ENCODE measurements at places on chromosomes 4 and X. TPM values are rescaled to one million over a fixed set of nuclear protein-coding genes. Genes with fewer than 3 reads are reported as not detected.

The SERTM2 gene
- 0.03 TPM for polyA plus RNA-seq

- no peak for DNase-seq
Measured at GRCh38 chrX:19889582-19890342, 2.4 kb upstream of the SH3KBP1 start.

DNA sequence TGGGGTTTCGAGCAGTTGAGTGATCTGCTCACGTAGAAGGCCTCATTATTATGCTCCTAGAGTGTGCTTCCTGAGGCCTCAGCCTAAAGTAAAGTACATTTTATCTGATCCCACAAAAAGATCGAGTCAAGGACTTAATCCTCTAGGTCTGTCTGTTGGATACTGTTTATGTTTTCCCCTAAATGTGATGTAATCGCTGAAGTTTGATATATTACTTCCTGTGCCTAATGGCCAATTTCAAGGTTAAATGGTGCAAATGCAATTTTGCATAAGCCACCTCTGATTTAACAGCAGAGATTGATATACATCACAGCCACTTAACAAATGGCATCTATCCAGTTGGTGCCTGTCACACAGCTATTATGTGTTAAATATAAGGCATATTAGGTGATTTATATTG, 19.4 kb upstream of the SERTM2 start:
- DNase-seq: no peak

The CXCL1 gene
- 445 TPM for polyA plus RNA-seq

The SMC1A gene
- polyA plus RNA-seq: 11.2 TPM

DNA sequence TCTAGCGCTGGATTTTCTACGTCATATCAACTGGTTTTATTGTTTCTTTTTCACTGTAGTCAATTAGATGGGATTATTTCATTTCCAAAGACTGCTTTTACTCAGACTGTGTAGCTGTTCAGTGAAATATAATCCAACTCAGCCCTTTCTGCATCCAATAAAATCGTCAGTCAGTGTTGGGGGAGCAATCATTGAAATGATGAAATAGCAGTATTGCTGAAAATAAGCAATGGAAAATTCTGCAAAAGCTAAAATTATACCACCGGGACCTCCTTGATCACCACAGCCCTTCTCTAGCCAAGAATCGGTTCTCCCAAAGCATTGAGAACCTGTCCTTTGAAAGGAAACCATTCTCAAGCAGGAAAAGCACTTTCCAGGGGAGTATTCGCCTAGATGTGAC, 243.1 kb upstream of the TENM3 start:
- DNase-seq: no peak

The G3BP2 gene
- polyA plus RNA-seq: 51.4 TPM

The UTP14A gene
- 10.2 TPM for polyA plus RNA-seq

GRCh38 chrX:155434906-155435743, 23.3 kb downstream of the F8A3 start:
- DNase-seq: no peak

DNA sequence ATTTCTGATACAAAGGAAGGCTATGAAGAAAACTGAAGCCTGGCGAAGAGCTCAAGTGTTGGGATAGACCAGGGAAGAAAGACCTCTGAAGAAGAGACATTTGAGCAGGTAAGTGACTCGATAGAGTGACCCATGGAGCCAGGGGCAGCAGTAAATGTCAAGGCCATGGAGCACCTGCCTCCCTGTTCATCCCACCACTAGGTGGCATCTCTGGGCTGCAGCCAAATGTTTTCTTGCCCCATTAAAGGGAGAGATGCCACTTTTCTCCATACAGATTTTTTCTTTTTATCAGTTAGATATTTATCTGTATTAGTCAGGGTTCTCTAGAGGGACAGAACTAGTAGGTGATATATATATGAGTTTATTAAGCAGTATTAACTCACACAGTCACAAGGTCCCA, 4.9 kb upstream of the ZNF81 start:
- DNase-seq: peak; percentile 23

The CXCR3 gene
- polyA plus RNA-seq: 0.62 TPM

The LINC00632 gene
- polyA plus RNA-seq: 8.5 TPM

DNA sequence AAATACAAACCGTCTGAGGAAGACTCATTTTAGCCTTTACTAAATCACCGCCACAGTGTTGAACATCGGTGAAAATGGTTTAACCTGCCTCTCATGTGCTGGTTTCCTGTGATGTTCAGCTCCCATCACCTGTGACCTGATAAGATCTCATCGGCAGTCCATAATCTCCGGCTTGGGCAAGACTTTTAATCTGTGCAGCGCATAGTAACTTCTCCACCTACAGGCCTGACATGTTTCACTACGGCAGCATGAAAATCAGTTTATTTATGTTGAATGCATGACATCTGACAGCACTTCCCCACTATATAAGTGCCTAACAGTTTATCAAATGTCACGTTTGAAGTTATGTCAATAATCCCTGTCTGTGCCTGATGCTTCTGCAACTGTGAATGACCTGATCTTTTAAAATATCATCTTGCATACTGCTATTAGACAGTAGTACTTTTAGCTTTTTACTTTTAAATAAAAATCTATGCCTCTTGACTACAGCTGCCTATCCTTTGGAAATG, 1919.8 kb upstream of the AGA start:
- DNase-seq: no peak

DNA sequence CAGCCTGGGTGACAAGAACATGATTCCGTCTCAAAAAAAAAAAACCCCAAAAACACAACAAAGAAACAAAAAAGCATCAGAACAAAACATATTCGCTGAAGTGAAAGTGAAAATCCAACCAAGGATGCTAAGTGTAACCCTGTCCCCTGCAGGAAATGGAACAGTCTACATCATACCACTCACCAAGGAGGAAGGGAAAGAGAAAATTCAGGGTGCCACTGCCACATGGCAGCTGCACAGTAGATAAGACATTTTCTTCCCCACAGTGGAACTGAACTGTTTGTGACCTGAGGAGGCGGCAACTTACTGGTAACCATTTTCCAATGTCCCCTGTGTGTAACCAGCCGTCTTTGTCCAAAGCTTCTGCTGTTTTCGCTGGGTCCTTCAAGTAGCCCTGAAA, 28.2 kb upstream of the CENPU start:
- DNase-seq: no peak

The CCDC120 gene
- polyA plus RNA-seq: 5.1 TPM

GRCh38 chrX:99271641-99272040, 1138.4 kb downstream of the PCDH19 start:
- DNase-seq: no peak

The MAPK10 gene
- 3.3 TPM for polyA plus RNA-seq

DNA sequence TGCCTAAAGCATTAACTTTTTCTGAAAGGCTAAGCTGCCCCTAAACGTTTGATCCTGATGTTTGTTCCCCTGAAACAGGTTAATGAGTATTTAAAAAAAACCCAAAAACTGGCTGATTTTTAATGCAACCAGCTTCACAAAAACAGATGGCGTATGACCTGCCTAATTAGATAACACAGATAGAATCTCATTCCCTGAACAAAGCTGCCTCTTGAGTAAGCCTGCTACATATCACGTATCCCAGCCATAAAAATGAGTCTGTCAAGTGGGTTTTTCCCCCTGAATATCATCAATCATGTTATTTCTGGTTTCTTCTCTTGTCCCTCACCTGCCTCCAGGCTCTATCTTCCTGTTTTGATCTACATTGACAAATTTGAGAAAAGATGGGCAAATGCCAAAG, 154.2 kb upstream of the FAM9B start:
- DNase-seq: no peak

GRCh38 chr4:150699599-150699998, 117.6 kb downstream of the MAB21L2 start:
- no peak for DNase-seq

DNA sequence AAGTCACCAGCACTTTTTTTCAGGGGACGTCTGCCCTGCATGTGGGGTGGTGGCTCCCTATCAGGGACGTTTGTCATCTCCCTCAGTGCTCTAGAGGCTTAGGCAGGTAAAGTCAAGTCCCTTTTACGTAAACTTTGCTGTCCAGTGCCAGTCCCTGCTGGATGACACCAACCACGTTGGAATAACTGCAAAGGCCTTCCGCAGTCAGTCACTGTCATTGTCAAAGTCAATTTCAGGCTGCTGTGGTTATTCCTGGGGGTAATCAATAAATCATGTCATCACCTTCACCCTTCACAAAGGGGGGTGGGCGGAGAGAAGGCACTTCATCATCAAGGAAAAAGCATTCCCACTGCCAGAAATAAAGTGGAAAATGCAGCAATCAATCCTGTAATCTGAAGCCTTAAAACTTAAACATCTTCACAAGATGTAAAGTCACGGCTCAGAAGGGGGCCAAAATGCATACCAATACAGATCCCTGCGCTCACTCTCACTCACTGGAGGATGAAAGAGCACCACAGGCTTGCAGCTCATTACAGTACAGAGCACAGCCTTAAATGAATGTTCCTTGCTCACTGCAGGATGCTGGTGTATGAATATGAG, 56.2 kb downstream of the CLDN22 start:
- no peak for DNase-seq

DNA sequence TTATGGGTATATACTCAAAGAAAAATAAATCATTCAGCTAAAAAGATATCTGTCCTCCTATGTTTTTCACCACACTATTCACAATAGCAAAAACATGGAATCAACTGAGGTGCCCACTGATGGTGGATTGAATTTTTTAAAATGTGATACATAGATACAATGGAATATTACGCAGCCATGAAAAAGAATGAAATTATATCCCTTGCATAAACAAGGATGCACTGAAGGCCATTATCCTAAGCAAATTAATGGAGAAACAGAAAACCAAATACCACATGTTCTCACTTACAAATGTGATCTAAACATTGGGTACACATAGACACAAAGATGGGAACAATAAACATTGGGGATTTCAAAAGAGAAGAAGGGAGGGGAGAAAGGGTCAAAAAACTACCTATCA, 964.2 kb upstream of the IGFBP7 start:
- no peak for DNase-seq

DNA sequence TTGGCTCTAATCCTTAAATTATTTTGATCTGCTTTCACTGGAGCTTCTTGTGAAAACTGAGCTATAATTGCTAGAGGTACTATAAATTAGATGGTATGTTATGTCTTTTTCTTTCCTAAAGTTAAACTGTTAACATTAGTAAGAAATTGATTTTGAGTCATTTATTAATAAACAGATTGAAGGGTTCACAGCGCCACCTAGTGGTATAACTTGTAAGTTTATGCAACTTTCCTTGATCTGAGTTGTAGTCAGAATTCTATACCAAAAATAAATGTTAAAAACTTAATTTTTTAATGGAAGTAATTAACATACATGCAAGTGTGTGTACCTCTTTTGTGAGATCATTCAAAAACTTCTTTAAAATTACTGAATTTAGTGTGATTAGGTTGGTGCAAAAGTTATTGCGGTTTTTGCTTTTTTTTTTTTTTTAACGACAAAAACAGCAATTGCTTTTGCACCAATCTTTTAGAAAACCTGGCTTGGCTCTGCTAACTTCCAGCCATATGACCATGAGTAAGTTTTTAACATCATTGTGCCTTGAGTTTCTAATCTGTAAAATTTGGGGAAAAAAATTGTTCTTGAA, 151.5 kb downstream of the CENPC start:
- peak; percentile 44 for DNase-seq

DNA sequence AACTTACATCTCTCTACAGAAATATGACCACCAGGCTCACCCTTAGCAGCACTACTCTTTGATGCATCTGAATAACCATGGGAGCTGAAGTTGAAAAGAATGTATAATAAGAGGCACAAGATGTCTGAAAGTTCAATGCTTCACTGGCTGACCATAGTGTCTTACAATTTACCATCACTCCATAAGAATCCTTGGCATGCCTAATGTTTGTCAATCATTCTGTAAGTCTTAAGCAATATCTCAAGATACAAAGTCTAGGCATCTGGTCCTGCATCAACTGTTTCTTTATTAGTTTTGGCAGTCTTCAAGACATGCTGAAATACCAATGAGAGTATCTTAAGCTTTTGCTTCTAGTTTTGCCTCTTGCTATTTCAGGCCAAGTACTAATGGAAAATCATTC, 755.5 kb downstream of the STIM2 start:
- no peak for DNase-seq

DNA sequence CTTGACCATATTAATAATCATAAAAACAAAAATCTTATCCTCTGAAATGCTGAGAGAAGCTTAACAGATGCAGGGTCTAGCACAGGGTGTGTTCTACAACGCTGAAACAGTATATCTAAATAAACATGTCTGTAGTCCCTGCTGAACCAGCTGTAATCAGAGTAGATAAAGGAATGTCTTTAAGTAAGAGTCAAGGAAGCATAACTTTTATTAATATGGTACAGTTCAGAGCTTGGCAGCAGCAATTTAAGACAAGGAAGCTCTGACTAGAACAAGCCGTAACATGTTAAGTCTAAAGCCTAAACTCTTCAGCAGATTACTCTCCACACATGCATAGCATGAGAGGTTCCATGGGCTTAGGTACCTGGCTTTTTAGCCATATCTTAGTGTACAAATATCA, 36.1 kb downstream of the NFKB1 start:
- DNase-seq: no peak

GRCh38 chrX:120224388-120224787, 26.2 kb upstream of the ZBTB33 start:
- no peak for DNase-seq

Data from lung (tissue), 17 donors.